Central memory CD4-positive, alpha-beta T cell (primary cell): ENCODE measurements at places on chromosomes 16 and 17.

- DNase-seq, result no peak
Observed at GRCh38 chr16:75529056-75529905, 6.6 kb downstream of the CHST5 start.

GRCh38 chr17:10032118-10032852, 127.2 kb upstream of the RCVRN start:
- no peak for DNase-seq

DNA sequence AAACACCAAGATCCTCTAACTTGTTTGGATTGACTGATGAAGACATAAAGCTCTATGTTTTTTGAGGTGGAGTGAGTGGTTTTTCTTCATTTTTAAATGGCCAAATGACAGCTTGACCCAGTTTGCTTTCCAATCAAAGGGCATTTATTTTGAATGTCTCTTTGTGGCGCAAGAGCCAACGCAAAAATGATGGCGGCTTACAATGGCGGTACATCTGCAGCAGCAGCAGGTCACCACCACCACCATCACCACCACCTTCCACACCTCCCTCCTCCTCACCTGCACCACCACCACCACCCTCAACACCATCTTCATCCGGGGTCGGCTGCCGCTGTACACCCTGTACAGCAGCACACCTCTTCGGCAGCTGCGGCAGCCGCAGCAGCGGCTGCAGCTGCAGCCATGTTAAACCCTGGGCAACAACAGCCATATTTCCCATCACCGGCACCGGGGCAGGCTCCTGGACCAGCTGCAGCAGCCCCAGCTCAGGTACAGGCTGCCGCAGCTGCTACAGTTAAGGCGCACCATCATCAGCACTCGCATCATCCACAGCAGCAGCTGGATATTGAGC, 329 bp downstream of the NLK start:
- no peak for DNase-seq

DNA sequence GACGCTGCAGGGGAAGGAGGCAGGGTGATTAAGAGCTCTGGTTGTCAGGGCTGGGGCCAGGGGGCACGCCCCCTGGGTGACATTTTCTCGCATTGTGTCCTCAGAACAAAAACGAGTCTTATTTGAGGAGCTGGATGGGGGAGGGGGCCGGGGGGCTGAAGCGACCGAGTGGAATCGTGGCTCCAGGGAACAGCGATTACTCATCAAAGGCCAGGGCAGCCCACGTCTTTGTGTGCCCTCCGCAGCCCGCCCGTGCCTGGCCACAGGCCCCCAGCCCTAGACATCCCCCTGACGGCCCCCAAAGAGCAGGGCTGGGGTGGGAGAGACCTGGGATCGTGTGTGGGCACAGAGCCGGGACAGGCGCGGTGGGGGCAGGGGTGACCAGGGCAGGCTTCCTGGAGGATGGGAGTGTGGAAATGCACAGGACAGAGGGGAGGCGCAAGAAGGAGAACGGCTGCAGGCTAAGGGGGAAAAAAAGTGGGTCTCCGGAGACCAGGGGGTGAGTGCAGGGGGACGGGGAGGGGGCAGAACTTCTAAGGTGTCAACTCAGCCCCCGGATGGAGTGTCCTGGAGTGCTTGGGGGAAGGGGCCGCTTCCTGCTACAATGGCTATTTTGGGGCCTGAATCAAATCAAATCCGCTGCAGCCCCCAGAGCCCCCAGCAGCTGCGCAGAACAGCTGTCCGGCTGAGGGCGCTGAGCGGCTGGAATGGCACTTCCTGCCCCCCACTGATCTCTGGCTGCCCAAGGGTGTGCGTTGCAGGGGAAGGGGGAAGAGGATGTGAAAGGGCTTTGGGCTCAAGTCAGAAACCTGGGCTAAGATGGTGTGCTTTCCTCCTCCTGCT, 24.0 kb upstream of the PHB1 start:
- DNase-seq, result no peak

- no peak for DNase-seq
Observed at GRCh38 chr16:56551796-56552738, 12.8 kb upstream of the MT4 start.

DNA sequence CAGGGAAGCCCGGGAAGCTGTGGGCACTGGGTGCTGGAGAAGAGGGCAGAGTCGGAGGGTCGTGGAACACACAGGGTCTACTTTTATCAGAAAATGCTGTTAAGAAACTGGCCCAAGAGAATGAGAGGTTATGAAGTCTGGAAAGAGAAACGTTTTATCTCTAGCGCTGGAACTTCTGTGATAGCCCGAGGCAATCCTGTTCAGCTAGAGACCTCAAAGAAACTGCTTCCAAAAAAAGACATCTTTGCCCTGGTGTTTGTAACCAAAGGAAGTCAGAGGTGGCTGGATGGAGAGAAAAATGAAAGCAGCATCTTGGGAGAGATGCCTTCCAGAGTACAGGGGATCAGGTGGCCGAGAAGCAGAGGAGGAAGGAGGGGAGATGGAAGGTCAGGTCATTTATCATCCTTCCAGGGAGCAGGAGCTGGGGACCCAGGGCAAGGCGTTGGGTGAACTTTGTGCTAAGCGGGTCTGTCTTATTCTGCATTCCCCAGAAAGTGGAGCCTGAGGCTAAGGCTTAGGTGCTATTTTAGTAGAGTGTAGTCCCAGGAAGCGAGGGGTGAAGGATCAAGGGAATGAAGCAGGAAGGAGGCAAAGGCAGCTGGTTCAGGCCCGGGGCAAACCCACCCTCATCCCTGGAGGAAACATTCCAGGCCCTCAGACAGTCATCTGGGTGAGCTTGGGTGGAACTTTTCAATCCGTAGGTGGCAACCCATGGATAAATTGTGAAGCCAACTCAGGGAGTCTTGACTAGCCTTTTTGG, 66.5 kb downstream of the MGAT5B start:
- DNase-seq, result no peak

DNA sequence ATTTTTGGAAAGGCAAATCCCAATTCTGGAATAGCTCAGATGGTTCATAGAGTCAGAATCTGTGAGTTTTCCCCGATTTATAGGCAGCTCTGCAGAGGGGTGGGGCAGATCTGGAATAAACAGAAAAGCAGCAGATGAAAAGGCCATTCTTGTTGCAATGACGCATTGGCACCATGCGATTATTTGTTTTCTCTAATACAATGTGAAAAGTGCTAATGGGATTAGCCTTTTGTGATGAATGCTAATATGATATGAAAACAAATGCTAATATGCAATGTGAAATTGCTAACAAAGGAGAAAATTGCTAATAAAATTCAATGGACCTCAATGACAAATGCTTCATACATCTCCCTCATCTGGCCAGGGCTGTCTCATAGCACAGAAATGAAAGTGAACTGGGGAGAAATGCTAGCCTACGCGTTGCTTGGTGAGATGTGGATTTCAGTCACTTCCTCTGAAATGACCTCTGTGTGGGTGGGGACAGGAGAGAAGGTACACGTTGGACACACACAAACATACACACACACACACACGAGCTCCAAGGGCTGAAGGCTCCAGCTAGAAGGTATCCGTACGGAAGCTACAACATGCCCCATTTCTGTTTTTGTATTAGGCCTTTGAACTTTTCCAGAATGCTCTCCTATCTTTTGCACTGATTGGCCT, 394.5 kb downstream of the XYLT1 start:
- no peak for DNase-seq

DNA sequence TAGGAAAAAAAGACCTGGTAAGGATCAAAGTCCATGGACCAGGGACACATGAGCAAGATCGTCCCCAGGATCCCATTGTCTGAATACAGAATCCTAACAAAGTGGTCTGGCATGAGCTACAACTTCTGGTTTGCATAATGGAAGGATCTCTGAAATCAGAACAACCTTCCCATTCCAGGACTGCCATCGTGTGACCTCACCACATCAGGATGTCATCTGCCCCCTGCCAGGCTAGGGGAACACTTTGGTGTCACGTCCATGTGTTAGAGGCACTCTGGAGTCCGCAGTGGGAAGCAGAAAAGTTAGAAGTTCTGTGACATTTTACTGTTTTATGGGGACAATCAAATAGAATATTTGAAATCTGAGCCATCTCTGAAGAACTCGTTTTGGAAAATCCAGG, 160.7 kb downstream of the RGS9 start:
- DNase-seq, result no peak

GRCh38 chr17:47693731-47694580, at the start of gene TBKBP1:
Gene TBKBP1, plus strand, starts transcription at chr17:47694161. Its CDS starts 1,952 bp downstream, at chr17:47696113.
- peak; percentile 45 for DNase-seq

GRCh38 chr16:80023865-80024264, 423.3 kb upstream of the MAF start:
- no peak for DNase-seq

- DNase-seq, result no peak
Observed at GRCh38 chr16:78696797-78697196, 597.3 kb downstream of the WWOX start.

- no peak for DNase-seq
Observed at GRCh38 chr16:27265982-27266381, 2.6 kb downstream of the NSMCE1 start.

DNA sequence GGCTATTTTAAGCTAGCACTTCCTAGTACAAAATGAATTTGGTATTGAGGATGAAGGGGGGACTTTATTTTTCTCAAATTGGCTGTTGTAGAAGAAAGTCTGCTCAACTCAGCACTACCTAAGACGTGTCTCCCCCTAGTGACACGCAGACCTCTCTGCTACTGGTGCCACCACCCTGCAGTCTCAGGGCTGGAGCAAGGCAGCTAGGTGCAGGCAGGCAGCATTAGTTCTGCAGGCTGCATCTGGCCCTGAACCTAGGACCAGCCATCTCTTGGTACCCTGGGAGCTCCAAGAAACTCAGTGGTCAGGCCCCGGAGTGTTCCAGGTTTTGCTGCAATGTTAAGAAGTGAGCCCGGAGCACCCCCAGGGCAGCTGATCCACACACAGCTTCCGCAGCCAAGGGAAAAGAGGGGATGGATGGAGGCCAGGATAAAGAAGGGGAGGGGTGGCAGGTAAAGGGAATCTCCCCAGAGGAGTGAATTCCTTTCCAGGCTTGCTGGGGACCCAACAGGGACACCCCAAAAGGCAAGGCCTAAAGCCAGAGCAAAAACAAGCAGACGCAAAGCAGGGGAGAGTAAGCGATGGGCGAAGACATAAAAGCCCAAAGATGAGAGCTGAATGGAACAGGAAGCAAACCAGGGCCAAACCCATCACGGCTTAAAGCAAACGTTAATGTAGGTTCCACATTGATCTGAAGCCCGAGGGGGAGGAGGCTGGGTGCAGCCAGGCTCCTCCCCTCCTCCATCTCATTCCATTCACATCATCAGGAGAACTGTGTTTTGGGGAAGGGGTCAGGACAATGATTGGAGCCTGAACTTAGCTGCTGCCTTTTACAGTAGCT, 200.5 kb downstream of the ZFHX3 start:
- no peak for DNase-seq

DNA sequence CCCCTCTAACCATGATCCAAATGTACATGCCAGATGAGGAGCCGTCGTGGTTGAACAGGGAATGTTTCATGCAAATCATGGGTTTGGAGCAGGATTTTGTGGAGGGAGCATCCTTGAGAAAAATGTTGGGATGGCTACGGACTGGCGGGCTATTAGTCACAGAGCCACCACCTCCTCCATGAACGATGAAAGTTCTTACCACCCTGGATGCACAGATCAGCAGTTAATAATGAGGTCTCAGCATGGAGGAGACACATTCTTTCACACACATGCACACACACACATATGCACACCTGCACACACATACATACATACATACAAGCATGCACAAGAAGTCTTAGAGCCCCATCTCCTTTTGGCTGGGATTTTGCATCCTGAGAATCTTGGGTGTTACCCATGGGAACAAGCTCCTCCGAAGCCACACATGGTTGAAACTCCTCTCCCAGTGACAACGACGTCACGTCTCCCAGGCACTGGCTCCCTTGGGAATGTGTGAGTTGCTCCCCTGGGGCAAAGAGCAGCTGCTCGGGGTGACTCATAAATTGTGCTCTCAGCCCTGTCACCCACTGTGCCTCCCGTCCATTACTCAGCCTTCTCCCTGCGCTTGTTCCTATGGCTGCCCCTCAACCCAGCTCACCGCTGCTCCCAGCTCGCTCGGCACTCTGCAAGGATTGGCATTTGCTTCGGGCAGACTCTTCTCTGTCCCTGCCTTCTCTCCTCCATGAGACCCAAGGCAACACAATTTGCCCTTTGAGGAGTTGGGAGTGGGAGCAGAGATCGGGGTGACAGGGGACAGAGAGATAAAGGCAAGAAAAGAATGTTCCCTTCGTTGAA, 344.6 kb downstream of the SOX9 start:
- DNase-seq, result no peak

DNA sequence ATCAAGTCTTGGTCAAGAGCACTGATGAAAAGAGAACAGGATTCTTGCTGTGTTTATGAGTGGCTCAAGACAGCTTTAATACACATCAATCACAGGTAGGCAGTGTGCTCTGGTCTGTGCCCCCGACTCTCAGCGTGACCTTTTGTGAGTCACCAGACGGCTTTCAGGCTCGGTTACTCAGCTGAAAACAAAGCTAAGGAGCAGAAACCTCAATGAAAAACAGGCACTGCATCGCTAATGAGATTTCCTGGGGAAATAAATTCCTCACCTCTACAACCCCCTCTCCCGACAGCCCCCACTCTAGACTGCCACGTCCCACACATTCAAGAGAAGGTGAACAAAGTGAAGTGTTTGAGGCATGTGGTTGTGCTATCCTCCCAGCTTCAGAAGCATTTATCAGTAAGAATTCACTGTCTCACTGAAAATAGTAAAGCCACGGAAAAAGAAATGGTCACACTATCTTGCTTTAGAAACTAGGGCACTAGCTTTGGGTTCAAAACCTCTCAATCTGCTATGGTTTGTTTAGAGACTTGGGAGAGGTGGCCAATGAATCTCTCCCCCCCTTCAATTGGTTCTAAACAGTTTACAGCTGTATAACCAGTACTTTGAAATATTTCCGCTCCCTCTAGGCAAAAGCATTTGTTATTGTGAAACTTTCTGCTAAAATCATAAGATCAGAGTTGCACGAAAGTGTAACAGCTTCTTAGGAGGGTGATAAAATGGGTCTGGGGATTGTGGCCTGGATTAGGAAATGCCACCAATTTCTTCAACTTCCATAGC, 199.5 kb upstream of the PMFBP1 start:
- DNase-seq, result no peak

DNA sequence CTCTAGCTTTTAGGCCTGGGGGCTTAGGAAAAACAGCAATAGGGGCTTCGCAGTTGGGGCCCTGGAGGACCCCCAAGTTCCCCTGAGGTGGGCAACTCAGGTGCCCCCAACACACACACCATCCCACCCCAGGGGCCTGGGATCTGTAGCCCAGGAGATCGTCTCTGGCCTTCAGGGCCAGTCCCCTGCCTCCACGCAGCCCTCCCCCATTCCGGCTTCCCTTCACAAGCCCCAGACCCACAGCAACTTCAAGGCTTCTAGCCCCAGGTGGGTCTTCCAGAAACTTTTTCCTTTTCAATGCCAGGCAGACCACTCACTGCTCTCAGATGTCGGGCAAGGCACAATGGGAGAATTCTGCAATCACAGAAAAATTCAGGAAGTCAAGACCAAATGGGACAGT, 79.4 kb downstream of the C16orf78 start:
- no peak for DNase-seq
